Activated T-cell treated with anti-CD3 and anti-CD28 coated beads for 4 hours (primary cell): ENCODE measurements at places on chromosomes 13 and 19.

DNA sequence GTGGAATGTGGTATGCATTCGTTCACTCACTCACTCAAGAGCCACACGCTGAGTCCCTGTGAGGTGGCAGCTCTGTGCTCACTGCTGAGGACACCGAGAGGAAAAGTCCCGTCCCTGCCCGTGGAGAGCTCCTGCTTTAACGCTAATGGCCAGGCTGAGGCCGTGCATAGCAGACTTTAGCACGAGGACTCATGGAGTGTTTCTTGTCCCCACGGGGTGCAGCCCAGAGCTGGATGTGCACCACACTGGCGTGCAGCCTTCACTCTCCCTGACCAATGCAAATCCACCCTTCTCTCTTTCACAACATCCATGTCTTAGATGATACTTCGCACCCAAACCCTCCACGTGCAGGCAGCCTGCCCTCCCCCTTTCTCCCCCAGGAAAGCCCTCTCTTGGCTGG lies 159.6 kb upstream of the ZNF536 start:
- no peak for DNase-seq

- peak; percentile 12 for DNase-seq
These were observed 7.7 kb upstream of the CDADC1 start for GRCh38 chr13:49240017-49240416.

DNA sequence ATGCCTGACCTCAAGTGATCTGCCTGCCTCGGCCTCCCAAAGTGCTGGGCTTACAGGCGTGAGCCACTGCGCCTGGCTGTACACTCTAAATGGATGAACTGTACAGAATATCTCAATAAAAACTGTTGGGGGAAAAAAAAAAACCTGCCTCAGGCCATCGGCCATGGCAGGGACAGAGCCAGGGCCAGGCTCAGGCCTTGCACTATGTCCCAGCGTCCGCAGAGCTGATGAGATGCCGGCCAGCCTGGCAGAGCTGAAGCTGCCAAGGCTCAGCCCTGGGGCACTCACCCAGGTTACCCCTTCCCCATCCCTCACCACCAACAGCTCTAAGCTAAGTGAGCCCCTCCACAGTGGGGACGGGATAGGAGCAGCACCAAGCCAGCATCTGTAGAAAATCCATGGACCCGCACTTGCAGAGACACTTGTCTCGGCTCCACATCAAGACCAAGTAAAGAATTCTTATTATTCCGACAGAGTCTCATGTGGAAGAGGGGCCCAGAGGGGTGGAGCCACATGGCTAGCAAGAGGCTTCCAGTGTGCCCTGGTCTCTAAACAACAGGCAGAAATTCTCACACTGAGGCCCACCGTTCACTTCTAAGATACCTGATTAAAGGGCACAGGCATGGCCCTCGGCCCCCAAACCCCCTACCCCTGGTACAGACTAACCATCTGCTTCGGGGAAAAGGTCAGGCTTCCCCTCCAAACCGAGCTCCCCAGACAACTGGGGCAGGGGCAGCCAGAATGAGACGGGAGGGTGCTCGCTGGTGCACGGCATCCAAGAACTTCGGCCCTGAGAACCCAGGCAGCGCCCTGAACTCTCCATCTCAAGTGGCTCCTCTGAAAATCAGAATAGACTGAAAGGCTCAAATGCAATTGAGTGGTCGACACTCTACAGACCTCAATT lies 5.8 kb downstream of the PPP6R1 start:
- no peak for DNase-seq

- no peak for DNase-seq
These were observed 2075.3 kb downstream of the PCDH9 start for GRCh38 chr13:65154661-65155447.

- DNase-seq = no peak
These were observed 6.9 kb upstream of the JUNB start for GRCh38 chr19:12784394-12784870.
